A549 treated with GW870086 at 1 μM for 4 hours (cell line): ENCODE measurements at places on chromosomes 16 and 17. TPM values are rescaled to one million over a fixed set of nuclear protein-coding genes. Genes with fewer than 3 reads are reported as not detected.

CCL5 gene
- 0.61 to 1.8 TPM (median 1.2 TPM) in 5 replicates for total RNA-seq

CACNG1 gene
- total RNA-seq = 0.10 to 0.16 TPM in 2 of 5 replicates, not detected in the others

ZFPM1 gene
- total RNA-seq = 5.6 to 7.2 TPM (median 6.2 TPM) in 5 replicates

CPHXL gene
- total RNA-seq = not detected in 5 replicates

KIFC3 gene
- 107 to 155 TPM (median 142 TPM) in 5 replicates for total RNA-seq

UNC13D gene
- 3.3 to 7.1 TPM (median 6.1 TPM) in 5 replicates for total RNA-seq

KRTAP1-1 gene
- total RNA-seq = not detected in 5 replicates

DYNC1LI2 gene
- 36.7 to 58.9 TPM (median 55.7 TPM) in 5 replicates for total RNA-seq

CLEC16A gene
- total RNA-seq = 7.8 to 9.6 TPM (median 9.0 TPM) in 5 replicates

GLTPD2 gene
- not detected in 5 replicates for total RNA-seq

HBA1 gene
- total RNA-seq = 0.48 to 2.0 TPM (median 1.4 TPM) in 5 replicates

C17orf50 gene
- total RNA-seq = 0.14 to 0.48 TPM (median 0.30 TPM) in 5 replicates

TBC1D3B gene
- total RNA-seq = 2.4 to 3.3 TPM (median 3.0 TPM) in 5 replicates

KRT37 gene
- total RNA-seq = not detected in 5 replicates

SDR42E2 gene
- total RNA-seq = not detected in 5 replicates

OTOP3 gene
- total RNA-seq = not detected in 5 replicates

TNFAIP1 gene
- total RNA-seq = 41.1 to 53.5 TPM (median 47.7 TPM) in 5 replicates

CRHR1 gene
- 0.20 TPM in 1 of 5 replicates, not detected in the others for total RNA-seq

RGS9 gene
- 6.7 to 8.0 TPM (median 7.4 TPM) in 5 replicates for total RNA-seq

PPL gene
- 4.5 to 6.1 TPM (median 5.4 TPM) in 5 replicates for total RNA-seq

MIEF2 gene
- total RNA-seq = 5.7 to 10.2 TPM (median 8.8 TPM) in 5 replicates

NOMO2 gene
- 97.8 to 113 TPM (median 106 TPM) in 5 replicates for total RNA-seq

TP53TG3F gene
- 0.07 to 0.14 TPM in 2 of 5 replicates, not detected in the others for total RNA-seq

TLK2 gene
- 29.7 to 35.2 TPM (median 31.5 TPM) in 5 replicates for total RNA-seq

ASPA gene
- not detected in 5 replicates for total RNA-seq

MYCBPAP gene
- total RNA-seq = 0.35 to 0.60 TPM (median 0.39 TPM) in 5 replicates

TLCD2 gene
- total RNA-seq = 0.97 to 1.9 TPM (median 1.6 TPM) in 5 replicates

NACA2 gene
- total RNA-seq = not detected in 5 replicates

COPS3 gene
- total RNA-seq = 144 to 156 TPM (median 151 TPM) in 5 replicates

ERN2 gene
- not detected in 5 replicates for total RNA-seq

CSH2 gene
- total RNA-seq = not detected in 5 replicates

CHST4 gene
- total RNA-seq = 0.08 TPM in 1 of 5 replicates, not detected in the others

KRT12 gene
- not detected in 5 replicates for total RNA-seq

CNGB1 gene
- total RNA-seq = 0.03 to 0.09 TPM (median 0.08 TPM) in 4 of 5 replicates, not detected in the other

SPECC1 gene
- total RNA-seq = 42.9 to 55.8 TPM (median 46.3 TPM) in 5 replicates

TEKT3 gene
- 0.35 TPM in 1 of 5 replicates, not detected in the others for total RNA-seq

MYH2 gene
- not detected in 5 replicates for total RNA-seq

C17orf107 gene
- 0.18 to 0.49 TPM (median 0.34 TPM) in 5 replicates for total RNA-seq

GAS2L2 gene
- 0.07 to 0.12 TPM (median 0.09 TPM) in 3 of 5 replicates, not detected in the others for total RNA-seq

ELMO3 gene
- 0.99 to 1.5 TPM (median 1.4 TPM) in 5 replicates for total RNA-seq

OR1D5 gene
- not detected in 5 replicates for total RNA-seq

KRT9 gene
- total RNA-seq = not detected in 5 replicates

CACNG3 gene
- total RNA-seq = not detected in 5 replicates

USP32 gene
- total RNA-seq = 27.9 to 35.1 TPM (median 31.8 TPM) in 5 replicates

CETP gene
- not detected in 5 replicates for total RNA-seq

CCL13 gene
- not detected in 5 replicates for total RNA-seq

KRT31 gene
- total RNA-seq = 0.08 TPM in 1 of 5 replicates, not detected in the others

TBC1D3G gene
- not detected in 5 replicates for total RNA-seq

GRIN2C gene
- total RNA-seq = 0.14 to 0.37 TPM (median 0.22 TPM) in 5 replicates

PDILT gene
- total RNA-seq = not detected in 5 replicates

HIGD1B gene
- total RNA-seq = not detected in 5 replicates

NKD1 gene
- 0.11 to 0.48 TPM (median 0.36 TPM) in 5 replicates for total RNA-seq

ITGAL gene
- total RNA-seq = 0.02 TPM in 1 of 5 replicates, not detected in the others

CTRB2 gene
- not detected in 5 replicates for total RNA-seq

LLGL2 gene
- total RNA-seq = 19.9 to 32.7 TPM (median 28.7 TPM) in 5 replicates

NPIPB9 gene
- 1.3 to 1.7 TPM (median 1.4 TPM) in 5 replicates for total RNA-seq

GP1BA gene
- not detected in 5 replicates for total RNA-seq
